ENCODE measurements at places on chromosomes 3 and 15. TPM values are rescaled to one million over a fixed set of nuclear protein-coding genes. Genes with fewer than 3 reads are reported as not detected.
A peak's percentile ranks its signal among the peaks of the same experiment; 100 is the strongest.

GRCh38 chr15:101457696-101458095, 31.8 kb downstream of the PCSK6 start:
- no peak for DNase-seq

DNA sequence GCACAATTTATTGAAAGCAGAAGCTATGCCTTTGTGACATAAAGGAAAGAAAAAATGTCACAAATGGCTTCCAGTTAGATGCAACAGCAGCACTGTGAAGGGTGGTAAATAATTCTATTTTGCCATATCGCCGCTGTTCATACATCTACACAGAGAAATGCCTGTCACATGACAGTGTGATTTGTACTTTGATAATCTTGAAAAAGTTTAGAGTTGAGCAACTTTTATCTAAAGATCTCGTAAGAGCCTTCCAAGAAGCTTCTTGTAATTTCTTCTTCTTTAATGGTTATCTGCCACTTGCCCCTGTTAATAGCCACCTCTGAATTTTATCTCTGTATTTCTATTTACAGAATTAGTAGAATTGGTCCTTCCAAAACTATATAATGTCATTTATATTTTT, 192.3 kb downstream of the ATP8B4 start:
- peak; percentile 53 for DNase-seq

DNA sequence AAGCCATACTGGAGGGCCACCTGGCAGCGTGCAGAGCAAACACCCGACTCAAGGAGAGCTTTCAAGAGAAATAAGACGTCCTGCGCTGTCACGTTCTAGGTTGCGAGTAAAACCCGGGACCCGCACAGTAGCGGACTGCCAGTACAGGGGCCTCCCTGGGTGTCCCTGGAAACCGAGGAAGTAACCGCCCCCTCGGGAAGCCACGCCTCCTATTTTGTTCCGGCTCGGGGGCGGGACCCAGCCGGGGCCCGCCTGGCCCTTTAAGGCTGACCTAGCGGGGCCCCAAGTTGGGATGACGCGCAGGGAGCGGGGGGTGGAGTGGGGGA, 218 bp upstream of the MAPKAPK3 start:
- DNase-seq: peak; percentile 90

OCA2 gene
- total RNA-seq: under 0.01 TPM

GPD1L gene
- 3.5 TPM for total RNA-seq

All from fibroblast of villous mesenchyme (primary cell).